ENCODE measurements at places on chromosomes 4 and X. TPM values are rescaled to one million over a fixed set of nuclear protein-coding genes. Genes with fewer than 3 reads are reported as not detected.

The ETDB gene
- total RNA-seq = not detected

The ARSJ gene
- total RNA-seq = 18.6 TPM

The CXCR3 gene
- total RNA-seq = not detected

The DRD5 gene
- total RNA-seq = not detected

The SPANXD gene
- not detected for total RNA-seq

The CFAP97 gene
- 77.1 TPM for total RNA-seq

The IL1RAPL1 gene
- 0.29 TPM for total RNA-seq

The RTL9 gene
- 0.72 TPM for total RNA-seq

The GSX2 gene
- not detected for total RNA-seq

The CXorf65 gene
- not detected for total RNA-seq

The CLNK gene
- total RNA-seq = not detected

The ASB11 gene
- not detected for total RNA-seq

The CAPN6 gene
- total RNA-seq = not detected

The FAM149A gene
- 12.7 TPM for total RNA-seq

The NKX3-2 gene
- total RNA-seq = 1.2 TPM

The HEPH gene
- 64.5 TPM for total RNA-seq

The KIF4A gene
- 2.2 TPM for total RNA-seq

The ZFYVE28 gene
- 10.5 TPM for total RNA-seq

The PCSK1N gene
- total RNA-seq = not detected

The NXF2 gene
- total RNA-seq = not detected

The NIPAL1 gene
- total RNA-seq = under 0.01 TPM

The CSAG2 gene
- not detected for total RNA-seq

The RHOXF1 gene
- not detected for total RNA-seq

The CTAG1A gene
- total RNA-seq = not detected

The BMX gene
- total RNA-seq = not detected

The TEX11 gene
- total RNA-seq = not detected

The CENPE gene
- 13.0 TPM for total RNA-seq

The GABRE gene
- 32.1 TPM for total RNA-seq

The FOXR2 gene
- total RNA-seq = not detected

The SH2D1A gene
- not detected for total RNA-seq

The TLR1 gene
- total RNA-seq = 2.4 TPM

The CFI gene
- 53.9 TPM for total RNA-seq

The DGKQ gene
- total RNA-seq = 15.2 TPM

The SUPT20HL2 gene
- not detected for total RNA-seq

The SMIM20 gene
- total RNA-seq = 41.3 TPM

The SMIM43 gene
- 0.72 TPM for total RNA-seq

The XG gene
- 3.2 TPM for total RNA-seq

The TENM3 gene
- 68.4 TPM for total RNA-seq

The TMPRSS11F gene
- not detected for total RNA-seq

The ABLIM2 gene
- total RNA-seq = 0.36 TPM

The ACOT9 gene
- total RNA-seq = 71.6 TPM

The CLDN22 gene
- total RNA-seq = not detected

The PKD2 gene
- total RNA-seq = 106 TPM

The SH3BGRL gene
- total RNA-seq = 94.1 TPM

The RIPPLY1 gene
- not detected for total RNA-seq

Data from osteoblast (primary cell).